ENCODE measurements at places on chromosomes 2 and 18. TPM values are rescaled to one million over a fixed set of nuclear protein-coding genes. Genes with fewer than 3 reads are reported as not detected.

Gene SLC5A7
- total RNA-seq: not detected

Gene ATOH8
- total RNA-seq: 23.4 TPM

Gene PPIL3
- total RNA-seq: 22.6 TPM

Gene ANO7
- 1.2 TPM for total RNA-seq

Gene NYAP2
- total RNA-seq: not detected

Gene DPYSL5
- not detected for total RNA-seq

Gene RTN4
- 251 TPM for total RNA-seq

Gene OLA1
- 82.1 TPM for total RNA-seq

Gene DLX1
- 0.15 TPM for total RNA-seq

Gene SERPINB11
- not detected for total RNA-seq

Data from left cardiac atrium (tissue), 4 donors.